NCI-H187 (cell line): ENCODE measurements at places on chromosomes 11 and 22.

DNA sequence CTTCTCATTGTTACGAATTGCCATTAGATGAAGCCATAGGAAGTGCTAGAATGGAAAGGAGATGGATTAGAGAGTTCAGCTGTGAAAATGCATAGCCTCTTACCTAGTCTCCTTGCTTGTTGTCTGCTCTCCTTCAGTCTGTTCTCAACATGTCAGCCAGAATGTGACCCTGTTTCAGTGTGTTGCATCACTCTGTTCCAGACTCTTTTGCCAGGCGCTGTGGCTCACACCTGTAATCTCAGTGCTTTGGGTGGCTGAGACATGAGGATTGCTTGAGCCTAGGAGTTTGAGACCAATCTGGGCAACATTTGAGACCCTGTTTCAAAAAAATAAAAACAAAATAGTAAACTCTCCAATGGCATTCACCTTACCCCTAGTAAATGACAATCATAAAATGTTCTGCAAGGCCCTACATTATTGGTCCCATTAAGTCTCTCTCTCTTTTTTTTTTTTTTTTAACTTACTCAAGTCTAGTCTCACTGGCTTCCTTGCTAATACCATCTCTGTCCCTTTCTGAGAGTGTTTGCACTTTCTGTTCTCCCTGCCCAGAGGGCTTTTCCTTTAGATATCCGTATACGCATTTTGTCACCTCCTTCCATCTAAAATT is 39.4 kb downstream of the CYP2R1 start:
- no peak for DNase-seq

GRCh38 chr11:45304992-45305335 is 18.8 kb upstream of the SYT13 start:
- DNase-seq = no peak

GRCh38 chr11:65575568-65576231 is at the start of gene EHBP1L1:
EHBP1L1 (plus strand) TSS chr11:65576053; CDS start chr11:65576303, 250 bp downstream.
- no peak for DNase-seq

DNA sequence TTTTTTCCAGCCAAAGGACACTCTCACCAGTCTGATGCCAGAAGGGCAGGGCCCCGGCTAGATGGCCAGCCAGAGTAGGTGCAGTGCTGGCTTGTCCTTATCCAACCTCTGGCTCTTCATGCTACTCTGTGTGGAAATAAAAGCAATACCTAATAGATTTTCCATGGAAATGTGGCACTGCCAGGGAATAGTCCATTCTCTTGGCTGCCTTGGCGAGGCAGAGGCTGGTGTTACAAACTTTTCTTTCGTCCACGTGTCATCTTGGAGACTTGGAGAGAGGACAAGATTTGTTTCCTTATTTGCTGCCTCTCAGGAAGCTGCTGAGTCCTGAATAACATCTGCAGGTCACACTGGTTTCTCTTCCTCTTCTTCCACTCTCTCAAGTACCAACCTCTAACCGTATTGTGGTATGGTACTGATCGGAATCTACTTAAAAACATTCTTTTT is 17.2 kb upstream of the C1QTNF4 start:
- no peak for DNase-seq

DNA sequence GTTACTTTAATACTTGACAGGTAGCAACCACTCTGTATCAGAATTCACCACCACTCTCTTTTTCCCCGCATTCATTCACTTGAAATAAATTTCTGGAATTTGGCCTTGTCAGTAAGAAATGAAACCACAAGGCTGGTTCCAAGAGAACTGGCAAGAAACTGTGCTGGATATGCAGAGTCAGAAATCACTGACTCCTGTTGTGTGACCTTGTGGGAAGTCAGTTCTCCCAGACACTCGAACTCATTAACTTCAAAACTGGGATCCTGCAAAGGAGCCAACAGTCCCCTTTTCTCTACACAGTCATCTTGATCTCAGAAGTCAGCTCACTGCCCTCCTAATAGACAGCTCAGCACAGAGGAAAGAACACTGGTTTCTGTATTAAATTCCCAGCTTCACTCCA is 142.7 kb downstream of the LRRC4C start:
- DNase-seq = no peak

DNA sequence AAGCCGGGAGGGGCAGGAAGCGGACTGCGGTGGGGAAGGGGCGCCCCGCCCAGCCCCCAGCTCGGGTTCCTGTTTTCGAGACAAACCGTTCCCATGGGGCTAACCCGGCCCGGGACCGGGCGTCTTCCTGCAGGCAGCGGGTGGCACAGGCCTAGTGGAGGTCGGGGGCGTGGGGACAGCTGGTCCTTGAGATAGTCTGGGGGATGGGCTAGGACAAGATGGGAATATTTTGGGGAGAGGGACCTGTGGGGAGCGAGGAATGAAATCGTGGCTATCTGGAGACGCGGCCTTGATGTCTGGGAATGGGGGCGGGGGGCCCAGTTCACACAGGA is 1.2 kb upstream of the RASGRP2 start:
- no peak for DNase-seq

GRCh38 chr11:120563703-120564572 is 52.4 kb downstream of the GRIK4 start:
- DNase-seq = no peak

GRCh38 chr22:23755711-23756110 is 1.5 kb upstream of the VPREB3 start:
- no peak for DNase-seq

- no peak for DNase-seq
Measured at GRCh38 chr22:39336411-39336810, 13.4 kb upstream of the SYNGR1 start.

DNA sequence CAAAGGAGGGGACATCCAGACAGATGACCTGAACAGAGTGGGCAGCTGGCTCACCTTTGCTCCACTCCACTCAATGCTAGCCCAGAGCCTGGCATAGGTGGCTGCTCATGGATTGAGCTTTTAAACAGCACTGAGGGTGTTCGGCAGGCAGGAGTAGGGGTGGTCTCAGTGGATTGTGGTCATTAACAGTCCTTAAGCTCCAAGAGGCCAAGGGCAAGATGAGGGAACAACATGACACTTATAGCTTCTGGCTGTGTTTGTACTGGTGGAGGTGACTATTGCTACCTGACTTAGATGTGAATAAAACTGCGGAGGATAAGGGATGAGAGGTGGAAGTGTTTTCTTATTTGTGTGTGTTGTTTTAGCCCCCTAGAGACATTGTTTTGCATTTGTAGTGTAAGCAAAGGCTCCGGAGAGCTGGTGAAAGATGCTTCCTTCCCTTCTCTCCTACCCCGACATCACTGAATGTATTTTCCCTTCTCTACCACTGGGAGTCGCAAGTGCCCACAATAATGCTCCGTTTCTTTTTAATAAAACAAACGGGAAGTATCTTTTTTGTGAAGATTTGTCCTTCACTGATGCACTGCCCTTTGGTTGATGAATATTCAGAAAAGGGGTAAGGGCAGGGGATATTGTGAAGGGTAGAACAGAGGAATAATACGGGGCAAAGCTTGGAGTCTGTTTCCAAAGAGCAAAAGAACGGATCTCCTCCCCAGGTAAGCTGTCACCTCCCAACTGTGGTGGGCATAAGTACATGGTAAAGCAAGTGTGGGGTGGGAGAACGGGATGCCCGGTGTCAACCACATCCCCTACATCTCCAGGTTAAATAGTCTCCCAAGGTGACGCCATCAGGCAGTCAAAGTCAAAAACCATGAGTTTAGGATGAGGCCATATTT is 27.5 kb upstream of the MTNR1B start:
- no peak for DNase-seq

DNA sequence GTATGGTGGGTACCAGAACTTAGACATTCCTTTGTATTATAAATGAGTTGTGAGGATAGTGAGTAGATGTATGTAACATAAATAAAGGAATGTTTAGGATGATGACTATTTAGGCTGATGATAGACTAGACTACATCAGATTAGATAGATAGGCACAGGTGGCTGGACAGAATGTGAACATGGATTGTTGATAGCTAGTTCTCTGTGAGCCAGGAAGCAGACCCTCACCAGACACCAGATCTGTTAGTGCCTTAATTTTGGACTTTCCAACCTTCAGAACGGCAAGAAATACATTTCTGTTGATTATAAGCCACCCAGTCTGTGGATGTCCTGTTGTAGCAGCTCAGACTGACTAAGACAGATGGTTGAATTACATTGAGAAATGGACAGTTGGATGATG is 99.4 kb downstream of the SWAP70 start:
- no peak for DNase-seq

GRCh38 chr11:2741006-2741376 is 41.2 kb upstream of the KCNQ1OT1 start:
- no peak for DNase-seq

- DNase-seq = no peak
Measured at GRCh38 chr22:41096841-41097240, 4.4 kb downstream of the EP300 start.

DNA sequence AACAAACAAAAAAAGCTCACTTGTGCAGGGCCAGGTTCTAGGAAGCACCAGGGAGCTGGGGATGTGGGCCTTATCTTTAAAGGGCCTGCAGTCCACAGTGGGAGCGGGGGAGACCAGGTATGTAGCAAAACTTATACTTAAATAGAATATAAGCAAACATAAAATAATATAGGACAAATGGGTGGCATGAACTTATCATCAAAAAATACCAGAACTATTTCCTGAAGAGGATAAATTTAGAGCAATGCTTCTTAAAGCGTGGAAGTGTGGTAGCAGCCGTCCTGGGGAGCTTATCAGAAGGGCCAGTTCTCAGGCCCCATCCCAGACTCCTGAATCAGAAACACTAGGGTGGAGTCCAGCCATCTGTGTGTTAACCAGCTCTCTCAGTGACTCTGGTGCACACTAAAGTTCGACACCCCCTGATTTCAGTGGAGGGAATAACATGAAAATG is 9.3 kb downstream of the VPS26B start:
- DNase-seq = no peak

GRCh38 chr11:93519179-93519578 is 24.0 kb downstream of the SMCO4 start:
- no peak for DNase-seq

DNA sequence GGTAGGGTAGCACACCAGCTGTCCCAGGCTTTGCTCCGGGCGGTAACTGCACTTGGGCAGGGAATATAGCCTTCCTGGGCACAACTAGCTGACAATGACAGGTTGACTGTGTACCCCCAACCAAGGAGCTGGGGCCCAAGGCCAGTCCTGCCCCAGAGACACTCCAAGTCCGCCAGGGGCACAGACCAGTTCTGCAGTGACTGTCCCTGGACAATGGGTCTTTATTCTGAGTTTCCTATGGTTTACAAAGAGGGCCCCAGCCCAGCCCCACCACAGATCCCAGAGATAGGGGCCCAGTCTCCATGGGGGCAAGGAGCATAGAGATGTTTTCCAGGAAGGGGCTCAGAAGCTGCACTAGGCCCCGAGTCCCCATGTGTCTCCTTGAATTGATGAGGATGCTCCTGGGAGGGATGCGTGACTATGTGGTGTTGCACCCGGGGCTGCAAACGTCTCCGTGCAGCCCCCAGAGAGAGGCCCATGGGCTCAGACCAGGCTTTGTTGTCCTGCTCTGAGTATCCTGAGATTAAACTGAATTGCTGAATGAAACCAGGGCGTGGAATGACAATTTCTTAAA is 48.4 kb downstream of the CD6 start:
- no peak for DNase-seq

DNA sequence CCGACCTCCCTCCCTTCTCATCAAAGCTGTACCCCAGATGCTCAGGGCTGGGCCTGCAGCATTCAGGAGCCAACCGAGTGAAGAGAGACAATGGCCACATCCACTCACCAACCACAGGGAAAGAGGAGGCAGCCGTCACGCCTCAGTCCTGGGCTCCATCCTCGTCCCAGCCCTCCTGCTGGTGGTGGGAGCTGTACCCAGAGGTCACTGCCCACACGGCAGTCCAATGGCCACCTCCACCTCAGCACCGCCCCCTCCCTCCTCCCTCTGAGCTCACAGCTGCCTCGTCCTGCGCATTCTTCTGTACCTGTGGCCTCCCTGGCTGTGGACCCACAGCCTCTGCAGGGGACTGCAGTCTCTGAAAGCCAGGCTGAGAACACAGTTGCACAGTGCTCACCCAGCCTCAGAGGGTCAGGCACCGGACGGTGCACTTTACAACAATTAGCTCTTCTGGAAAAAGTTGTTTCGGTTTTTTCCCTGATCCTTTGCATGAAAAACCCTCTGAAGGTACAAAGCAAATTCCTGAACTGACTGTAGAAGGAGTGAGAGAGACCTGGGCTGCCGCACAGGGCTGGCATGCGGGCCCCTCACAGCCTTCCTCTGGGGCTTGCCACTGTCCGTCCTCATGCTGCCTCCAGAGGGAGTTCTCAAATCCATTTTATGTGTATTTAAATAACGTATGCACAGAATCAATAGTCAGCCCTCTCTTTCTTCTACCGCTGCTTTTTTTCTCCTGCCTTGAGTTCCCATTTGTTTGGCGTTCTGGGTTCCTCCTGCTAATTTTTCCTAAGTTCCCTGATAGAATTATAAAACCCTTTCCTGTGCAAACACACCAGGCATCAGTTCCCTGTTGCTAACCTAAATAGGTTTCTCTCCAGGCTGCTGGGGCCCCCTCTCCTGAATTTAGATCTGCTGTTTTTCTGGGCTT is 52.7 kb downstream of the PHF21B start:
- no peak for DNase-seq

- DNase-seq = no peak
Measured at GRCh38 chr22:20279662-20280134, 11.6 kb upstream of the RTN4R start.

- DNase-seq = no peak
Measured at GRCh38 chr11:43217849-43218248, 93.9 kb upstream of the API5 start.

DNA sequence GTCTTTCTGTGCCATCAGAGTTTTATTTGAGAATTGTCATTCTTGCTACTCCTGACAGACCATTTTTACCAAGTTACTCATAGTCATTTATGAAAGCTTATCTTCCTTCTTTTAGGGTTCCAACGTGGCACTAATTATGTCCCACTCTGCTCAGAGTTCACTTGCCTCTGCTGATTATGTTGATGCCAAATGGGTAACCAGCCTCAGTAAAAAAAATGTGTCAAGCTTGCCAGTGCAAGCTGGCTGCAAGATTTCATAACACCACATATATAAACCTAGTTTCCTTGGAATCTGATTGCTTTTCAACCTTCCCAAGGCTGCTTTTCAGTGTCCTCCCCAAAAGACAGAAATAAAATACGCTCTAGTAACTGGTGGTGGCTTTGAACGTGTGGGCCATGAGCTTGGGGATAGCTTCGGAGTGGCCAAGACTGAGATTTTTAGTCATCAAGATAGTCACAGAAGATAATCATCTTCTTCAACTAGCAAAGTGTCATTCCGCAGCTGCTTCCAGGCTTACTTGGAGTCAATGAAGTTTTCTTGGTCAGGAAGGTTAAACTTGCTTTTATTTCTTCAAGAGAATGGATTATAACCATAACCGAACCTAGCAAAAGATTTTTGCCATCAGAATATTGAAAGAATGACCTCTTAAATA is 29.5 kb upstream of the APOA1 start:
- no peak for DNase-seq
